B cell (primary cell): ENCODE measurements at places on chromosomes 1 and 21.

DNA sequence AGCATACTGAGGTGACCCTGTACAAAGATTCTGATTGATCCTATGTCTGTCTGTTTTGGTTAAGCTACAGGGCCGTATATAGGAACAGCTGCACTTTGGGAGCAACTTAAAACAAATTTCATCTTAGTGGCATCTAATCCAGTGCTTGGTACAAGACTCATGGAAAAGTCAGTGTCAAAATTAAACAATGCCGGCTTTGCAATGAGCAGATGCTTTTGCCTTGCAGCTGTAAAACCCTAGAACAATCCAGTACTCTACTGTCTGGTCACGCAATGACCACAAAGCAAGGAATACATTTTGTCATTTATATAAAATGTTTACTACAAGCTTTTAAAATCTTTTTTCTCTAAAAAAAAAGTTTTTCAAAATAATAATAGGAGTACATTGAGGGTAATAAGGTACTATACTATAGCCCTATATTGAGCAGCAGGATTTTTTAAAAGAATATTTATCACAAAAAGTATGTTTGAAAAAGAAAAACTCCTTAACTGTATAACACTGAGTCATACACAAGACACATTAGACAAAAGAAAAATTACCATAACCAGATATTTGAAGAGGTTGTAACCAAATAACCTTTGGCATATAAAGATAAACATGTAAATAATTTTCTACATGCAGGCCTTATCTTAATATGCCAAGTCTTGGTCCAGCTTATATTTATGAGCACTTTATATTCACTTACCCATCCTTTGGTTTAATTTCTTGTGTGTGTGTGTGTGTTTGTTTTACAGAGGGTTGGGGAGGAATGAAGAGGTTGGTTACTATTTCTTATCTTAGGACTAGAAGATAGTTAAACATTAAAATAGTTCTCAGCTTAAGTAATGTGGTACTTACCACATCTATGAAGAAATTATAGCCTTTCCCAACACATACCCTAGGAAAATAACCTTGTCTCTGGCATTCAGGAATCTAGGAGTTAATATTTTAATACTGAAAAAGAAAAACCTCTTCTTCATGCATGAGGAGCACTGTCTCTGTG lies 262.3 kb downstream of the FAF1 start:
- DNase-seq = no peak

- no peak for DNase-seq
Measured at GRCh38 chr1:161158316-161159010, 837 bp upstream of the USP21 start.

- no peak for DNase-seq
Measured at GRCh38 chr1:31441073-31441472, 28.1 kb downstream of the SERINC2 start.

DNA sequence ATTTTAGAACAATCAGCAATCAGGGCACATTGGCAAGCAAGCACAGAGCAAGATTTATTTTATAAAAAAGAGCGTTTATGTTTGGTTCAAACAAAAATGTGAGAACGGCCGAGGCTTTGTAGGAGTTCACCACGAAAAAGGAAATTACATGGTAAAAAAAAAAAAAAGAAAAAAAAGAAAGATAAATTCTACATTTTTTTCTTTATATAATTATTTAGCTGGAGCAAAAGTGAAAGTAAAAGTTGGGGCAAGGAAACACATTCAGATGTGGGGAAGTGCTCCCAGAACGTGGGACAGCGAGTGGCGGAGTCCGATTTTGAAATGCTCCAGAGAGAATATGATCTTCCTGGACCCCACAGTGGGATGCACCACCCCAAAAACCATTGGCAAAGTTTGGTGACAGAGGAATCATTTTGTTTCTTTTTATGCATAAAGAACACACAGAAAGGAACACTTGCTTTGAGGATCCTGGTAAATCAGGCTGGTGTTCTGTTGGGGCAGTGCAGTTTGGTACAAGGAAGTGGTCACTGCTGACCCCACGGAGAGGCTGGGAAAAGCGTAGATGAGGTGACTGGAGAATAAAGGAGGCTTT lies 16.3 kb upstream of the ATP5PO start:
- peak; percentile 49 for DNase-seq

DNA sequence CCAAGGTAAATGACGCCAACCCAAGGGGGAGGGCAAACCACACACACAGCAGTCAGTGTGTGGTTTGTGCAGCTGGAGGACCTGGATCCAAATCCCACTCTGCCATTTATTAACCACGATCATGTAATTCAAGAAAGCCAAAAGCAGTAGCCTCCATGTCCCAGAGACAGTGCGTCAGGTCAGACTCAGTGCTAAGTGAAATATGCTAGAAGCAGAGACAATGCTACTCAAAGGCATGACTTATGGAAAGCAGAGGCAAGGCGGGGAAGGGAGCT lies 13.6 kb downstream of the TTC39A start:
- no peak for DNase-seq

DNA sequence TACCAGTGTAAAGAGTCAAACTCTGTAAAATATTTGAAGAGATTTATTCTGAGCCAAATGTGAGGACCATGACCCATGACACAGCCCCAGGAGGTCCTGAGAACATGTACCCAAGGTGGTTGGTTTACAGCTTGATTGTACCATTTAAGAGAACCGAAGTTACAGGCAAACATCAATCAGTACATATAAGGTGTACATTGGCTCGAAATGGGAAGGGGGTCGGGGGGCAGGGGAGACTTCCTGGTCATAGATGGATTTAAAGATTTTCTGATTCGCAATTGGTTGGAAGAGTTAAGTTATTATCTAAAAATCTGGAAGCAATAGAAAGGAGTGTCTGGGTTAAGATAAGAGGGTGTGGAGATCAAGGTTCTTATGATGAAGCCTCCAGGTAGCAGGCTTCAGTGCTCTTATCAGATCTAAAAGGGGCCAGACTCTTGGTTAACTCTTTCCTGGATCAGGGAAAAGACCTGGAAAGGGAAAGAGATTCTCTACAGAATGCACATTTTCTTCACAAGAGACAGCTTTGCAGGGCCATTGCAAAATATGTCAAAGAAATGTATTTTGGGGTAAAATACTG lies 47.5 kb upstream of the NTPCR start:
- no peak for DNase-seq

GRCh38 chr1:12057940-12058687 lies 5.0 kb upstream of the TNFRSF8 start:
- no peak for DNase-seq

DNA sequence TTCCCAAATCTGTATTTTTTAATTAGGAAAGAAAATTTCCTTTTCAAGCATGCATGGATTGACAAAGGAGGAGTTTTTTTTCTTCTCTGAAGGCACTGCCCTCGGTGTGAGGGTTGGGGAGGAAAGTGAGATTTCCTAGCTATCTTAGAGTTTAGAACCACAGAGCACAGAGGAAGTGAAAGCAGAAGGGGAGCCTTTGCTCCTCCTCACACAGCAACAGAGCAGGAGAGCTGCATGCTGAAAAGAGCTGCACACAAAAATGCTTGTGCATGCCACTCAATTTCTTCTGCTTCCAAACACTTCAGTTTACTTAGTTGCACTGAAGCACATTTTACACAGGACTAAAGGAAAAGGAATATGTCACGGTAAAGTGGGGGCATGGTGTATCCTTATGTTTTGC lies 308.1 kb downstream of the GPATCH2 start:
- peak; percentile 5 for DNase-seq

DNA sequence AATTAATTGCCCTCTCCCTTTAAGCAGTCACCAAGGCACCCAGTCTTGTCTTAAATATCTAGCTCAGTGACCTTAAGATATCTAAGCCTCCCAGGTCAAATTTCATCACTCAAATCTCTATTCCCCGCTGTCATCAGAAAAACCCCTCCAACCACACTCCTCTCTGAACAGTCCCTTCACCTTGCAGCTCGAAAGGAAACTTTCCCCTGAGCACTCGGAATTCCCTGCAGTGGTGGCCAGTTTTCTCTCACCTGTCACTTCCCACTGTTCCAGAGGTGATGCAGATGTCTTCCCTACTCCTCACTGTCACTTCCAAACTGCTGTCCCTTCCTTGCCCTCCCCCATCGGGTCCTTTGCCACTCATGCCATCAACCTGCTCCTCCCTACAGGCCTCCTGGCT lies 15.3 kb upstream of the SSX2IP start:
- DNase-seq = no peak

DNA sequence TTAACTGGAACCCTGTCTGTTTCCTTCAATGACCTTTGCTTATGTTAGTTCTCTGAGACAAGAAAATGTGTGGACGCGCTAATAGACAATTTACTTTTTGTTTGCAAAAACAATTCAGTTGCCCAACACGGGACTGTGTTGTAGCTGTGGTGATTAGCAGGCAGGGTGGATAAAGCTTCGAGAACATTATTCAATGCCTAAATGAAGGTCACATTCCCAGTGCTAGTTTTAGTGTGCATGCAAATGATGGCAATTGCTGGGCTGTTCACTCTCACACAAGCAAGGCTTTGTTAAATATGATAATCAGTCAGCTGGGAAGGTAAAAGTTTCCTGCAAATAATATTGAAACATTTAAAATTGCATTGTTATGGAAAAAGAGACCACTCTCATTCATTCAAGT lies 188.4 kb downstream of the BACH1 start:
- DNase-seq = no peak

DNA sequence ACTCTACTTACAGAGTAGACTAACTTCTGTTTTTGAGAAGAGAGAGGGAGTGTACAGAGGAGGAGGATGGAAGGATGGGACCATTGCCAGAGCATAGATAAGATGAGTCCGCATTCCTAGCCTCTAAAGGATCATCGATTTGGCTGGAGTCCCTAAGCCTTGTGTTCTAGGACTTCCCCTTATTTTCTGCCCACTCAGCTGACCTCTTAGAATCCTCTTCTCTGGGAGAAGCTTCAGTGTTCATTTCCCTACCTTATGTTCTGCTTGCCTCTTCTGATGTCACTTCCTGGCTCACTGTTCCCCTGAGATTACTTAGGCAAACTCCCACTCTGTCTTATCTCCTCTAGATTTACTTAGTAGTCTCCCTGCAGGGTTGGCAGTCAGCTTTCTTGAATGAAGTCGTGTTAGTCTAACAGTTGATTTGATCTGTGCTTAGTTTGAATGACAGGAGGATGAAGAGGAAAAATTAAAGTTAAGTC lies 156.7 kb downstream of the SYT2 start:
- peak; percentile 69 for DNase-seq

DNA sequence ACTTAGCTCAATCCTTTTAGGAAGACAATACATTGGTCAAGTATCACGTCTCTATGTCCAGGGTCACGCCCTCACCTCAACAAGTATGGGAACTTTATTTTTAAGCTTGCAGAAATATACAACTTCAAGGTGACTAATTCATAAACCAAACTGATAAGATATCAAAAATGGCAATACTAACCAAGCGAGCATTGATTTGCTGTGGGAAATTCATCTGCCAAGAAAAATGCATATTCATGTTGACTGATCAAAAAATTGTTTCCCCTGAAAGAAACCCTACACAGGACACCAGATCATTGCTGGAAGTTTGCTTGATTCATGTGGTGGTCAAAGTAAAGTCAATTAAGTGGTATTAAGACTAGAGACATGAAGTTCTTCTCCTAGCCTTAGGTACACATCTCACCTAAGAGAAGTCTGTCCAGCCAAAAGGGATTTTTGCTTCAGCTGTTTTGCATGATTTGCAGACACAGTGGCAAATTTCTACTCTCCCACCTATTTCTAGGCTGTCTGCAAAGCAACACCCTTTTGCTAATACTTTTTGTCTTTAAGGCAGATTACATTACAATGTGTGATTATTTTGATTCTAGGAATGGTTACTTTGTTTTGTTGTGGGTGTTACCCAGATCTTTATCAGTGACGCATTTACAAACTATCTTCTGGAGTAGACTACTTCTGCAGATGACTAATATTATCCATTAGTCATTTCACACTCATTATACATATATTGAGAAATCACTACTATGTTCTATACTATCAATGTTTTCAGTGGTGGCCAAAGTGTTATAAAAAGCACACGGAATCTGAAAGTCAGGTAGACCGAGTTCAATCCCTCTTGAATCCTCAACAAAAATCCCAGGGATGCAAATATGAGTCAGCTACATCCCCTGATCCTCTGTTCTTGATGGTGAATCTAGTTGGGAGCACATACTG lies 12.4 kb downstream of the SAMSN1 start:
- peak; percentile 76 for DNase-seq

DNA sequence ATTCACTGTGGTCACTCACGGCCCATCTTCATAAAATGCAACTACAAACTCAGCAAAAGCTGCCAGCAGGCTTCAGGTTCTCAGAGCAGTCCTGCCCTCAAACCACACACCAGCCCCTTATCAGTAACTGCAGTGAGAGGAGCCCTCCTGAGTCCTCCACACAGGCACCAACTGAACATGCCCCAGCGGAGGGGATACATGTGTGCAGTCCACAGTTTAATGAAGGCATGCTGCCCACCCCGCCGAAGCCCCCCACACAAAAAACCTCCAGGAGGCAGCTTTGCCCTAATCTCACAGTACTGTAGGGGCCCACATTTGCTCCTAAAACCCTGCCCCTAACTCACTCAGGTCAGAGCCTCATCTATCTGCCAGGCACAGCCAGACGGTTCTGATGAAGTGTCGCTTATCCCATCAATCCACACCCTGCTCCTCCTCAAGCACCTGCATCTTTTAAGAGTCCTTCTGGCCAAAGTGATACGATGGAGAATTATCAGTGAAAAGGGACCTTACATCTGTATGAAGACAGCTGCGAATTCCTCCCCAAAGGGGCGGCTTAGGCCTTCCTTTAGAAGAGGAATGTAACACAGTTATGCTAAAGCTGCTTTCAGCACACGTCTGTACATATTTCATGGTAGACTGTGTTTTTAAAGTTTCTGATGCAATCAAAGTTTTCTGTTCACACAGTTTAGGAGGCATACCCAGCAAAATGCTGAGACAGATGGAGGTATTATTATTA lies 3.5 kb downstream of the ABCB10 start:
- no peak for DNase-seq

GRCh38 chr1:172069534-172069933 lies 228.2 kb downstream of the DNM3 start:
- DNase-seq = no peak

GRCh38 chr1:158679289-158679688 lies 7.2 kb downstream of the SPTA1 start:
- no peak for DNase-seq

DNA sequence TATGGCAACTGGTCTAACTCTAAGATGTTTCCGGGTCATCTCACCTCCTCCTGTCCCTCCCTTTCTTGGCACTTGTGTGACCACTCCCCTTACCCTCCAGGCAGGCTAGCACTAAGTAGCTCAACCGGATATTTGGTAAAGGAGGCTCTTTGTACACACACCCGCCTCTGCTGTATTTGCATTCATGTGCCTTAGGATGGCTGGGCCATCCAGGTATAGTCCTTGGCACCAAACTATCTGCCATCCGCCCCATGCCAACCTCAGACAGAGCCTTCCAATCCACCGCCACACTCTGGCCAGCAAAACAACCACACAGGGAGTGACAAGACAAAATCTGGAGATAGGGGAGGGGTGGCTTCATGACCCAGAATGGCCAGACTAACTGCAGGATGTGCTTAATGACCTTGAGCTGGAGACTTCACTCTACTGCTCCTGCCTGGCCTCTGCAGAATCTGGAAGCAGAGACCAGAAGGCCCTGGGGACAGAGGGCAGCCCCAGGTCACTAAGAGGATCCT lies 59.5 kb downstream of the CDK18 start:
- DNase-seq = no peak
